ENCODE measurements at places on chromosomes 3 and 15. TPM values are rescaled to one million over a fixed set of nuclear protein-coding genes. Genes with fewer than 3 reads are reported as not detected.

The CFAP161 gene
- 0.30 TPM for total RNA-seq

The SNURF gene
- 58.2 TPM for total RNA-seq

DNA sequence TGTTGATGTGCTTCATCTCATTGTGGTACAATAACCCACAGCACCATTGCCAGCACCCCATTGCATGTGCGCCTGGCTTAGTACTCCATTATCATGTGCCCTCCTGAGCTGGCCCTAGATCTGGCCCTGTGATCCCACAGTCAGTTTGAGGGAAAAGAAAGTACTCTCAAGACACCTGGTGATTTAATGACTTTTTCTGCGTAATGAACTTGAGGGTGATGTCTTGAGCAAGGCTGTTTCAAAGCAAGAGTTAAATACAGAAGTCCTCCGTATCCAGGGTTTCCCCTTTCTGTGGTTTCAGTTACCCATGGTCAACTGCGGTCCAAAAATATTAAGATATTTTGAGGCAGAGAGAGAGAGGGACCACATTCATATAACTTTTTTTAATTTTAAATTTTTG lies 16.3 kb downstream of the C3orf20 start:
- DNase-seq, result no peak

DNA sequence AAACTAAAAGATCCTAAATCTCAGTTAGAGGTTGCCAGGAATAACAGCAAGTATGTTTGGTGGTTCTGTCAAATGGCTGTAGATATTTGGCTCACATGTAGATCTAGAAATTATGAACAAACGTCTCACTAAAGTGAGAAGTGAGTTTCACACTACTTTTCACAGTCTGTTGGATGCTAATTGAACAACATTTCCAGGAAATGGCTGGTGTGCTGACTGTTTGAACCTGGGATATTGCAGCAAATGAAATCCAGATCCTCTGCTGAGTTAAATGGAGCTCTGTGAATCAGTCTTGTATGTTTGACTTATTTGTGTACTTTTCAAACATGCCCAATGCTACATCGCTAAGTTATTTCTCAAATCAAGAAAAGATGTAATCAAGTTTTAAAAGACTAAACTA lies 21.3 kb upstream of the RSL24D1 start:
- DNase-seq, result no peak

DNA sequence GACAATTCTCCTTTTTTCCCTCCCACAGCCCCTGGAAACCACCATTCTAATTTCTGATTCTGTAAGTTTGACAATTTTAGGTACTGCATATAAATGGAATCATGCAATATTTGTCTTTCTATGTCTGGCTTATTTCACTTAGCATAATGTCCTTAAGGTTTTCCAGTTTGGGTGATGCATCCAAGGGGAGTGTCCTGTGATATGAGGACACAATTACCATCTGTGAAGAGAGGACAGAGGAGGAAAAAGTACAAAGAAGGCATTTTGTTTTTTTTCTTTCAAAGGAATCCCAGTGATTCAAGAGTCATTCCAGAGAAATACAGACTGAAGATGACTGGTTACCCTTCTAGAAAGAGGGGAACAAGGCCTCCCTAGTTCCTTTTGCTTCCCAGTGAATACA lies 514.7 kb upstream of the TGFBR2 start:
- DNase-seq, result no peak

DNA sequence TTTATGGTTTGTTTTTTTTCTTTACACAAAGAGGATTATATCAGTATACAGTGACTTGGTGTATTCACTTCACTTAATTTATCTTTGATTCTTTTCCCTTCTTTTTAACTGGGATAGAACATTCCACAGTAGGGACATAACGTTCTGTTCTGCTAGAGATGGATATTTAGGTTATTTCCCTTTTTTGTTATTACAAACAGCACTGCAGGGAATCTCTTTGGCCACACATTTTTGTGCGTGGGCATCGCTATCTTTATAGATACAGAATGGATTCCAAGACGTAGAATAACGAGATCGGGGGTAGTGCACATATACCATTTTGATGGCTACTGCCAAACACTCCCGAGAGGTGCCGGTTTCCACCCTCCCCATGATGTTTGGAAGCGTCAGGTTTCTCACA lies 44.8 kb downstream of the PXYLP1 start:
- no peak for DNase-seq

GRCh38 chr15:92847841-92848240 lies 52.3 kb upstream of the CHD2 start:
- no peak for DNase-seq
